ENCODE measurements at places on chromosomes 6 and 20.

- no peak for DNase-seq
Observed at GRCh38 chr6:113326781-113327180, 530.4 kb upstream of the MARCKS start.

DNA sequence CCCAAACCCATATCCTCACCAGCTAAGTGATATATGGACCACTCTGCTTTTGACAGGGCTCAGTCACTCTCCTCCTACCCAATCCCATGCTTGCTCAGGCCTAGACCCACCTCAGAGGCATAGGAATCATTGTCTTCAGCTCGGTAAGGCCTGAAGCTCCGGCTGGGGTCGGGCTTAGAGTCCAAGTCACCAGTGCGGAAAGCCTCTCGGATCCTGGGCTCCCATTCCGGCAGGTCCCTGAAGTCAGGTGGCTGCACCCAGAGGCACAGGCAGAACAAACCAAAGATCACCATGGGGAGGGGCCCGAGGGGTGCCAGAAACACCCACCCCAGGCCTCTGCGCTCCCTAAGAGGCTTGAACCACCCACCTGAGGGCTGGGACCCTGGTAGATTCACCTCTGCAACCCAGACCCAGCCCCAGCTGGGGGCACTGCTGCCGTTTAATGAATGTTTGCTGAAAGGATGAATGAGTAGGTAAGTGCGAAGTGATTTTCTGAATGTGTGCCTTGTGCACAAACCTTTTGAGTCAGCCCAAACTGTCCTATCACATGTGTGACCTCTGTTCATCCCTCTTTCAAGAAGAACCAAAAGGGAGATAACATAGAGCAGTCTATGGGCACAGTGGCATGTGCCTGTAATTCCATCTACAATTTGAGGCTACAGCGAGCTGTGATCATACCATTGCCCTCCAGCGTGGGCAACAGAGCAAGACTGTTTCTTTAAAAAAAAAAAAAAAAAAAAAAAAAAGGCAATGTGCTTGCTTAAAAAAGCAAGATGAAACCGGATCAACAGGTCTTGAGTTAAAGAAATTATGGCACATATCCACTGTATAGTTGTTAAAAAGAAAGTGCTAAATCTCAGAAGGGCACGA is 39.3 kb upstream of the DSN1 start:
- DNase-seq, result no peak

DNA sequence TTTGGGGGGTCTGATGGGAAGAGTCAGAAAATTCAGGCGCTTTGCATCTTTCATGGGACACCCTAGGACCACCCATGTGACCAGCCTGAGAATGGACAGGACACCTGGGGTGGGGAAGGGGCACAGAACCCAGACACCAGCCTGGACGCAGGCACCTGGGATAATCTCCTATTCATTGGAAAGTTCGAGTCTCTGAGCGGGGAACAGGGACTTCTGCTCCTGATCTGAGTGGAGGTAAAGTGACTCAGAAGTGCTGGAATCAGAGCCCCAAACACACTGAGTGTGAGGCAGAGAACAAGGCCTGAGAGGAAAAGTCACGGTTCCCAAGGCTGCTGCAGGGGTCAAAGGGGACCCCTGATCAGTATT is 1.4 kb downstream of the HLA-B start:
- DNase-seq, result no peak

DNA sequence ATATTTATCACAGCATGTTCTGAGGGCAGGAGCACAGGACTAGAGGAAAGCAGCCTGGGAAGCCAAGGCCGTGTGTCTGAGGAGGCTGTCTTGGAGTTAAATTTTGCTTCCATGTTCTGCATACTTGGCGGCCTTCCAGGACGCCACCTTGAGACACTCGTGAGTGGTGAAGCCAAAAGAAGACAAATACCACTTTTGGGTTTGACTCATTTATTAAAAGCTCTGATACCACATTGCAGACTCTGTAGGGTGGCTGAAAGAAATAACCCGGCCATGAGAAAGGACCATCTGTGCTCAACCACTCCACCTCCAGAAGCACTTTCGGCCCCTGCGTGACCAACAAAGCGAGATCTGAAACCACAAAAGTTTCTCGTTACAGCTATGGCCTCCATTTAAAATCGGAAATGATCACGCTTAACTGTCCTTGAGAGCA is 120.0 kb downstream of the TMEM242 start:
- DNase-seq, result no peak

DNA sequence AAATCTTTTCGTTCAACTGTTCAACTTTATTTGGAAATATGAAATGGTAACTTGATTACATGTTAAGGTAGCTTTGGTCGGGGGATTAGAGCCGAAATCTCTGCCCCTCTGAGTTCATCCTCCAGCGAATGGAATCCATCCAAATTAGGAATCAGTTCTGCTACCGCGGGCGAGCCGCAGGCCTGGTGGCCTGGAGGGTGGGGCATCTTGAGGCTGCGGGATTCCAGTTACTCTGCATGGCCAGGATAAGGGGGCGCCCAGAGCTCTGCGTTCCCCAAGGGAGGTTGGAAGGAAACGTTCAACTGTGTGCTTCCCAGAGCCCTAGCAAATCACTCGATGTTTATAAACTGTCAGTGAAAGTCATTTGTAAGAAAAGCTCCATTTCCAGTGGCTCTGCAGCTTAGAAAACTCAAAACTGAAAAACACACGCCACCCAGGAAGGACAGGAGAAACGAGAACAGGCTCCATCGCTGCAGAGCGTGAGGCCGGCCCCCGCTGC is 262.2 kb downstream of the TAF4 start:
- DNase-seq, result no peak

Data from T1000 (cell line).